Fibroblast of skin of right biceps (primary cell): ENCODE measurements at places on chromosomes 2 and 18.

- DNase-seq: no peak
Measured at GRCh38 chr2:218961229-218961628, 1.8 kb downstream of the CDK5R2 start.

DNA sequence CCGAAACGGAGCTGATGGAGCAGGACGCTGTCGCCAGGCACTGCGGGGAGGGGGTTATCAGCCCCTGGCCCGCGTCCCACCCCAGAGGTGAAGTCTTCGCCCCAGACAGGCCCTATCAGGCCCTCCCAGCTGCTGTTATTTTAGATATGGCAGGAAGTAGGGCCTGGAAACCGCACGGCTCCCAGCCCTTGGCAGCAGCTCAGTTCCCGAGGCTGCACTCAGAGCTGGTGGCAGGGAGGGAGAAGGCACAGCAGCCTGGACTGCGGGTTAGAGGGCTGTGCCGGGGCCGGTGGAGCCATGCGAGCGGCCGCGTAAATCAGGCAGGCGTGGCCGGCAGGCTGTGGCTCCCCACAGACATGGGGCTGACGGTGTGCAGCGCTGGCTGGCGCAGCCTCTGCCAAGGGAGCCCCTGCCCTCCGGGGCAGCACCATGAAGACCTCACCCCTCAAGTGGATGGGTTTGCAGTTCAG, 111.4 kb downstream of the NFATC1 start:
- peak; percentile 68 for DNase-seq

- DNase-seq: no peak
Measured at GRCh38 chr2:149185942-149186490, 144.4 kb upstream of the LYPD6 start.

GRCh38 chr2:64213532-64214275, 69.5 kb upstream of the PELI1 start:
- no peak for DNase-seq

DNA sequence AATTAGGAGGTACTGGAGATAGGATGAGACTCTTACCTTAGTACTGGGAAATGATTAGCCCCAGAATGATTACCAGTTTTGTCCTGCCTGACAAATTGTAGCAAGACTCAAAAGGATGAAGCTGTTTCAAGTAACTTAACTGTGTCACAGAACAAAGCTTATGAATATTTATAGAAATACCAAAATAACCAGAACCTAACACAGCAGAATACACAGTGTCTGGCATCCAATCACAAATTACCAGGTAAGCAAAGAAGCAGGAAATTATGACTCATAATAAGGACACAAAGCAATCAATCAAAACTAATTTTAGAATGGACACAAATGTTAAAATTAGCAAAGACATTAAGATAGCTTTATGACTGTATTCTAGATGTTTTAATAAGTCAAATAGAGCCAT, 91.9 kb downstream of the CTNNA2 start:
- no peak for DNase-seq

GRCh38 chr2:63837036-63837594, 4.6 kb upstream of the UGP2 start:
- DNase-seq: no peak

DNA sequence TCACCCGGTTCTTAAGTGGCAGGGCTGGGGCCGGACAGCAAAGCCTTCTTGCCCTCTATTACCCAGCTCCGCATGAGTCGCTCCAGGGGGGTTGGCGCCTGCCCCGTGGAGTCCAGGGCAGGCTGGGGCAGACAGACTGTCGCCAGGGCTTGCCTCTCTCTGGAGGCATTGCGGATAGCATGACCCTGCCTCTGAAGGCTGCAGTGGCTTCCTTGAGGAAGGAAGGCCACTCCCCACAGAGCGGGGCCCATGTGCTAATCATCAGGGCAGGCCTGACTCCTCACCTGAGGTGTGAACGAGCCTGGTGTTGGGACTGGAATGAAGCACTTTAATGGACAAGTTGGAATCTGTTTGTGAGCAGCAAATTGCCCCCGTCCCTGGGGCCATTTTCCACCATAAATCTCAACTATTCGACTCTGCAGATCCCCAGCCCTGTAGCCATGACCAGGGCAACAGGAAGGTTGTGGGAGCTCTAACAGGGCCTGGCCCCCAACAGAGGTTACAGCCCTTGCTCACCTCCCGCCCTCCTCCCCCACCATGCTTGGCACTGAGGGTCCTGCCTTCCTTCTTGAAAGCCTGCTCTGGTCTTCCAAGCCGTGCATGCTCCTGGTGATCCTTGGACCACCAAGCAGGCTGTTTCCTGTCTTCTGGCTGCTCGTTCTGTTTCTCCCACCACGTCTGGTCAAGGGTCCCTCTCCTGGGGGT, 144.9 kb upstream of the HAAO start:
- DNase-seq: no peak

DNA sequence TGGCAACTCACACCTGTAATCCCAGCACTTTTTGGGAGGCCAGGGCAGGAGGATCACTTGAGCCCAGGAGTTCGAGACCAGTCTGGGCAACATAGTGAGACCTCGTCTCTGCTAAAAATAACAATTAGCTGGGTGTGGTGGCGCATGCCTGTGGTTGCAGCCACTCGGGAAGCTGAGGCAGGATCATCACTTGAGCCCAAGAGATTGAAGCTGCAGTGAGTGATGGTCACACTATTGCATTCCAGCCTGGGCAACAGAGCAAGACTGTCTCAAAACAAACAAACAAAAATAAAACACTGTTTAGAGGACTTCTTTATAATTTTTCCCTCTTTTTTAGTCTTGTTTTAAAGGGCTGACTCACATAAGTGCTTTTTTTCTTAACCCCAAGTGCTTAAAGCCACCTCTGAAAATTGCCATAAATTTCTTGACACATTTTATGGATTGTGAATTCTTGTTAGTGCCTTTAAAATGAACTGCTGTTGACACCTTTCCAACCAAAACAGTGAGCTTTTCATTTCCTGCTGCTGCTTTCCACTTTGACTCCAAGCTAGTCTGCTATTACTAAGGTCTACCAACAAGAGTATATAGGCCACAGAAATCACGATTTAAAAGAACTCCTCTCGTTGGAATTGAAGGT, 41.7 kb downstream of the CYP20A1 start:
- DNase-seq: peak; percentile 71

DNA sequence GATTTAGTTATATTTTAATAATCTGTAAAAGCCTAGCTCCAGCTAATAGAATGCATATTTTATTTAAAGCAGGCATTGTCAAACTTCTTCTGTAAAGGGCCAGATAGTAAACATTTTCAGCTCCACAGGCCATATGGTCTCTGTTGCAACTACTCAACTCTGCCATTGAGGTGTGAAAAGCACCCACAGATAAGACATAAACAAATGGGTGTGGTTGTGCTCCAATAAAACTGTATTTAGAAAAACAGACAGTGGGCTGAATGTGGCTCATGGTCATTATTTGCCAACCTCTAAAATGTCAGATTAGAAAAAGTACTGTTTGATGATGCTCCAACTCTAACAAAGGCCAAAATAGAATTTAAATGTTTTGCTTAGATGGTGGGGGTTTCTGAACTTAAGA, 519.9 kb downstream of the RNF144A start:
- DNase-seq: no peak

DNA sequence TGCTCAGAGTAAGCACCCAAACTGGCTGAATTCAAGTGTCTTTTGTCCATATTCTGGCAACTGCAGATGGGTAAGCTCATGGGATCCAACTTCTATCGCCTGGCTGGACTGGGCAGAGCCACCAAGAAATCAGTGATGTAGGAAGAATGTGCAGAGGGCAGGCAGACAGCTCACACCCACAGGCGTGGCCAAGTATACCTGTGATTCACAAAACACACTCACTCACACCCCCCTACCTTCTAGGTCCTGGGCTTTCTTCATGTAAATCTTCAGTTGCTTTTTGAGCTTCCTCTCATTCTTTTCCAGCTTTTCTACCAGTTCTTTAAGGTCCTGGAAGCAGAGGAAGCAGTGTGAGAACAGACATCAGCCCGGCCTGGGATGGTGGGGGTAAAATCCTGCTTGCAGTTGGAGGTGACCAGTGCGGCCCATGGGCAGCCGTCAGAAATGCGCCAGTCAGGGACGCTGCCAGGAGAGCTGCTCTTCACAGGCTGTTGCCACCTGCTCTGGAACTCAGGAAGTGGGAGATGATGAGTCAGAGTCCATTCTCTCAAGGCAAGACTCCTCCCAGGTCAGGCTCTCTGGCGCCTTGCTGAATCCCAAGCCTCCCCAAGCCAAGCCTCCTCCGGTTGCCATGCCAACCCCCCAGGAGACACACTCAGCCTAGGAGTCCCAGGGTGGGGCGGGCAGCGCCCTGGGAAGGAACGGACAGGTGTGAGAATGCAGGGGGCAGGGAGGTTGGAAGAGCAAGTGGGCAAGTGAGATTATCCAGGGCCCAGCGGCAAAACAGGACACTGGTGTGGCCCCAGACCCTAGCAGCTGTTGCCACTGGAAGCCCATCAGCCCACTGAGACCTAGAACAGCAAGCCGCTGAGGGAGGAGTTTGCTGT, 36.2 kb upstream of the ACAA2 start:
- peak; percentile 81 for DNase-seq

DNA sequence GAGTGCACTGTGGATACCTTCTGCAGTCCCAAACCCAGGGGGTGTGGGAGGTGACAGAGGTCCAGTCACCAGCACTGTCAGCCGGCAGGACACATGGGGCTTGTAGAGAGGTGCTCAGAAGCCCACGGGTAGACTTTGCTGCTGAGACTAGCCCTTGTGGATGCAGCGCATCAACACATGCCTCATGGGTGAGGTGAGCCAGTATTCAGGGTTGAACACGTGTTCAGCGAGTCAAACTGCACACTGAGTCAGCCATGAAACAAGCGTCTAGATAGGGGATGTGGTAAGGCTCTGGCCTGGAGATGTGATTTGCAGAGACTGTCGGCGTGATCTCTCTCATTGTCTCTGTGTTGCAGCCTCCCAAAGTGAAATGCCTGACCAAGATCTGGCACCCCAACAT, 35.8 kb upstream of the SCLY start:
- peak; percentile 81 for DNase-seq

DNA sequence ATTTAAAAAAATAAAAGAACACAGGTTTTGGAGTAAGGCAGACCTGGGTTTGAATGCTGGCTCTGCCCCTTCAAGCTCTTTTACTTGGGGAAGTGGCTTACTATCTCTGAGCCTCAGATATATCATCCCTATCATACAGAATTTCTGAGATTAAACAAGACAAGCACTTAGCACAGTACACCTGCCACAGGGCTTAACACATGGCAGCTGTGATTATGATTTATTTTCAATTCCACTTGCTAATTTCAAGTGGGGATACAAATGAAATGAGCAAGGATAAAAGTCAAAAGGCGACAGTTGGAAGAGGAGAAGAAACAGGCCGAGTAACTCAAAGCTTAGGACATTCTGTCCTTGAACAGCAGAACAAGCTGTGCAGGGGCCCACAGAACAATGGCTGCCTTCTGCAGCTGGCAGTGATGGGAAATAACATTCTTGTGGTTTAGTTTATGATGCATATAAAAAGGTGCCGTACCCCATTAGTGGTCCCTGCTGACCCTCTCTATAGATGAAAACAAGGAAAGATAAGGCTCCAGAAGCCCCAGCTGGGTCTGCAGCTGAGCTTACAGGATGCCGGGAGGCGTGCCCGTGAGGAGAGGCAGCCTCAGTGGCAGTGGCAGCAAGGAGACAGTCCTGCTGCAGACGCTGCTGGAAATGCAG, 45.3 kb downstream of the KIF3C start:
- no peak for DNase-seq

DNA sequence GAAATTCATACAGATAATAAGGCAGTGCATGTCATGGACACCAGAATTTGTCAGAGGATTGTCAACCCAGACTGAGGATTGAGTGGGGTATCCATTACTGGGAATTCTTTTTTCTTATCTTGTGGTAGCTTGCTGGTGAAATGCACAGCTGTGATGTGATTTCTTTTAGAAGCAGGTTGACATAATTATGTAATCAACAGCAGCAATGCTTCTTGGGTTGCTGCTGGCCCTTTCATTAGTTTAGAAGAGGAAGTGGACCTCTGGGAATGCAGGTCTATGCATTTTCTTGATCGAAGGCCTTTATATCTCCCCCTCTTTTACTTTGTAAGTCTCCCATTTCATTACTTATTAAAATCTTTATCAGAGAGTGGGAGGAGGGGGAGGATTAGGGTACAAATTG, 319.9 kb downstream of the AGPS start:
- no peak for DNase-seq

GRCh38 chr2:27147935-27148334, 869 bp upstream of the TCF23 start:
- DNase-seq: no peak

GRCh38 chr2:132678483-132678882, 8.5 kb upstream of the LYPD1 start:
- DNase-seq: peak; percentile 74

DNA sequence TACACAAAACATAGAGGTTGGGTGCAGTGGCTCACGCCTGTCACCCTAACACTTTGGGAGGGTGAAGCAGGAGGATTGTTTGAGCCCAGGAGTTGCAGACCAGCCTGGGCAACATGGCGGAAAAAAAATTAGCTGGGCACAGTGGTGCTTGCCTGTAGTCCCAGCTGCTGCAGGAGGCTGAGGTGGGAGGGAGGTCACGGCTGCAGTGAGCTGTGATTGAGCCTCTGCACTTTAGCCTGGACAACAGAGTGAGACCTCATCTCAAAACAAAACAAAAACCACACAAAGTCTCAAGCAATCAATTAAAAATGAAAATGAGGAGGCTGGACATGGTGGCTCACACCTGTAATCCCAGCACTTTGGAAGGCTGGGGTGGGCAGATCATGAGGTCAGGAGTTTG, 4.9 kb downstream of the NOP58 start:
- no peak for DNase-seq

GRCh38 chr2:156077041-156077742, 255.3 kb downstream of the NR4A2 start:
- no peak for DNase-seq

DNA sequence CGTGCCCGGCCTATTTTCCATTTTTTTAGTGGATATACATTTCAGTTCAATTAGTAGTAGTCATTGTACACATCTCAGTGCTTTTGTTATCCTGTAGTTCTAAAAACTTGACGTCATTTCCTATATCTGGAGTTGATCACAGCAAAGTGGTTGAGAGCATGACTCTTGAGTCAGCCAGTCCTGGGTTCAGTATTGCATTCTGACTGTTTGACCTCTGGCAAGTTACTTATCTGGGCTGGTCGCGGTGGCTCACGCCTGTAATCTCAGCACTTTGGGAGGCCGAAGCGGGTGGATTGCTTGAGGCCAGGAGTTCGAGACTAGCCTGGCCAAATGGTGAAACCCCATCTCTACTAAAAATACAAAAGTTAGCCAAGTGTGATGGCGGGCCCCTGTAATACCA, 50.4 kb upstream of the PPM1B start:
- DNase-seq: peak; percentile 37

GRCh38 chr2:219430633-219431615, 3.7 kb upstream of the SPEG start:
- DNase-seq: peak; percentile 62

DNA sequence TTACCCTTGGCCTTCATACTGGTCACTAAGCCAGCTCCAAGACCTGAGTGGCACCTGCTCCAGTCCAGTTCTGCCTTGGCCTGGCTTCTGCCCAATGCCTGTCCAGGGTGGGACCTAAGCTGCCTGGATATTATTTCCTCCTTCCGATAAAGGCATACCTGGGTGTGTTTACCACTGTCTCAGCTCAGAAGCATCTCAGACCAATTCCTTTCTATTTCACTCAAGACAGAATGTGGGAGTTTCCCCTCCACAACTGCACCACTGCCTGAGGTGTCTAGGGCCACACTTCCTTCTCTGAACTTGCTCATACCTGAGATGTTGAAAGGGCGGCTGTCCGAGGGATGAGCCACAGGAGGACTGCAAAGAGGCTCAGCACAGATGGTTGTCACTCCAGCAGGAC, 18.4 kb upstream of the CAB39 start:
- DNase-seq: no peak

GRCh38 chr2:237674731-237675276, 47.4 kb downstream of the LRRFIP1 start:
- peak; percentile 71 for DNase-seq

- peak; percentile 56 for DNase-seq
Measured at GRCh38 chr2:28231110-28231631, 161.5 kb upstream of the FOSL2 start.
